ENCODE measurements at places on chromosomes 12 and 14.

DNA sequence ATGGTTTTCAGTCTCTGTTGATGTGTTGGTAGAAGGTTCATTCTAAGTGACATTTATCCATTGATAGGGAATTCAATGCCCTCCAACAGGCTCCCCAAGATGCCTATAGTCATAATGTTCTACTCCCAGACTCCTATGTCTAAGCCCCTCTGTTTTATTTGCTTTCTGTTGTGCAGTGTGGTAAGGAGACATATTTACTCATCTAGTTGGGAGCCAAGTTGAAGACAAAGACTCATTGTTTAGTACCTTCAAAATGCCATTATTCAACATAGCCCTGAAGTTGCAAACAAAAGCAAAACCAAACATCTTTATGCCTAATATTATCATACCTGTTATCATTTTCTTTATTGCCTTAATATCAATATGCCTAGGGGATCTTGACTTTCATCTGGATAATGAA, 302.1 kb downstream of the RMST start:
- DNase-seq = no peak

DNA sequence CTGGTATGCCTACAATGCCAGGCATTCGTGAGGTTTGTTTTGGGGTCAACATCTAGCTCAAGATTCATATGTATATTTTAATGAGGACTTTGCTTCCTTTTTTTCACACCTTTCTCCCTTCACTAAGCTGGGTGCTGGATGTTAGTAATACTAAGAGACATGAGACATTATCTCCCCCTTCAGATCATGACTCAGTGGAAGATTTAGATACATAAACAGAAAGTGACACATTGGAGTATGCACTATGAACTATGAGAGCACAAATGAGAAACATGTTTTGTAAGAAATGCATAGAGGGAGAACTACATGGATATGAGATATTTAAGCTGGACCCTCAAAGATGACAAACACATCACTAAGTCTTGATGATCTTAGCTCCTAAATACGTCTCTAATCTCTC, 286.3 kb downstream of the RPAP3 start:
- no peak for DNase-seq

GRCh38 chr12:104738331-104738730, 219.8 kb downstream of the SLC41A2 start:
- no peak for DNase-seq

- no peak for DNase-seq
Measured at GRCh38 chr12:45205165-45205825, 10.6 kb upstream of the ANO6 start.

- no peak for DNase-seq
Measured at GRCh38 chr12:45973526-45973925, 16.8 kb downstream of the SCAF11 start.

GRCh38 chr12:113788020-113788856, 177.9 kb downstream of the RBM19 start:
- DNase-seq = no peak

GRCh38 chr14:77485901-77486678, 12.5 kb downstream of the ISM2 start:
- DNase-seq = no peak

DNA sequence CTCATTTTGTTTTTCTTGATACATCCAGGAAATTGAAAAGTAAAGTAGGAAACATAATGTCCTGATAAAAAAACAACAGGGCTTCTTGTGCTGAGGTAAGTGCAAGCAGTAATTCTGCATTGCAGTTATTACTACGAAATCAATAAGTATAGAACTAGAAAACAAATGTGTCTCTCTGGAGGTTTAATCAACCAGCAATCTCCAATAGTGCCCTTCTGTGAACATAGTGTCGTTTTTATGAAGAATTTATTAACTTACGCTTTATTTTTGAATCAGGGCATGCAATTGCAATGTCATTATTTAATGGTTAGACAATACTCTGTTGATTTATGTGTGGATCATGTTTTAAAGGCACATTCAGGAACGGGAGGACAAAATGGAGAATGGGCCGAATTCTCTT, 494.1 kb upstream of the NOVA1 start:
- no peak for DNase-seq

GRCh38 chr12:54156578-54156977, 32.2 kb downstream of the SMUG1 start:
- DNase-seq = no peak

GRCh38 chr14:106174206-106174605, 647.8 kb downstream of the TMEM121 start:
- no peak for DNase-seq

DNA sequence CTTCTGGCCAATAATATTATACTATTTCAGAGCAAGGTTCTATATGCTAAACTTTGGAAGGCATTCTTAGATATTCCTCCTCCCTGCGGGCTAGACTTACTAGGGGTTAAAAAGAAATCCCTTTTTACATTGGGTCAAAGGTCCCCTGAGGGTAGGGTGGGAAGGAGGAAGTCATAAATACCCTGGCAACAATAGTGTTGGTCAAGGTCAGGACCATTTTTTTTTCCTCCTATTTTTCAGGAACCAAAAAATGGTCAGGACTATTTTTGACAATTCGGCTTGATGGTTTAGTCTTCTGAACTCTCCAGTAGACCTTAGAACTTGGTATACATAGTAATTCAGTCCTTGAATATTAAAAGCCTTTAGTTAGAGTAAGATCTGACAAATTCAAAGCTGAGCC, 4.5 kb upstream of the NANOG start:
- DNase-seq = no peak

DNA sequence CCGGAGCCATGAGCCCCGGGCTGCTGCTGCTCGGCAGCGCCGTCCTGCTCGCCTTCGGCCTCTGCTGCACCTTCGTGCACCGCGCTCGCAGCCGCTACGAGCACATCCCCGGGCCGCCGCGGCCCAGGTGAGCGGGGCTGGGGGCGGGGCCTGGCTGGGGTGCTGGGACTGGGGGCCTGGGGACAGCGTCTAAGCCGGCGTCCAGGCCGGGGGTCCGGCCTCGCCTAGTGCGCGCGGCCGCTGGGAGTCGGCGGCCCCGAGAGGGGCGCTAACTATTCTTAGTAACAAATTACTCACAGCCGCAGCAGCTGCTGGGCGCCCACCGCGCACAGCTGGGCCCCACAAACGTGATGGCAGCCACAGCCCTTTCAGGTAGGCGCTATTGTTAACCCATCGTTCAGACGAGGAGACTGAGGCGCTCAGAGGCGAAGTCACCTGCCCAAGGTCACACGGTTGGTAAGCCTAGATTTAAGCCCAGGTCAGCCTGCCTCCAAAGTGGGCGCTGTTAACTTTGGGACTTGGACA, 374 bp downstream of the CYP46A1 start:
- peak; percentile 18 for DNase-seq

DNA sequence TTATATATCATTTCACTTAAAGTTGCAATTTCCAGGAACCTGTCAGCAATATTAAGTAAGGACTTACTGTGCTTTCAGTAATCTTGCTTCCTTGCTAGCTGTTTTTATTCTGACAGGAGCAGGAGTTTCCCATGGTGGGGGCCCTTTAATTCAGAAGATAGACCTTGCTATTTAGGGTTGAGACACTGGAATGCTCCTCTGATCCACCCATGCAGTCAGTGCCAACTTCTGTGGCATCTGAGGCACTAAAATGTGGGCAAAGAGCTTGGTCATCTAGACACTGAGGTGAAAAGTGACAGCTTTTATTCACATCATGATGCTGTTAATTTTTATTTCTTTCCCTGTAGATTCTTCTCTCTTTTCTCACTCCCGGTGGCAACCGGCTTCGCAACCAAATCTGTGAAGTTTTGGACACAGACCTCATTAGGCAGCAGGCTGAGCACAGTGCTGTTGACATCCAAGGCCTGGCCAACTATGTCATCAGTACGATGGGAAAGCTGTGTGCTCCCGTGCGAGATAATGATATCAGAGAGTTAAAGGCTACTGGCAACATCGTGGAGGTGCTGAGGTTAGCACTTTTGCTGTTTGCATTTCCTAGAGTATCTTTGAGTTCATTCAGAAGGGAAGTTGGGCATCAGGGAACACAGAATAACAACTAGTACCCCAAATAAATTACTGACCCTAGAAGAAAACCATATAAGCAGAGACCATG, 18.8 kb downstream of the TCP11L2 start:
- no peak for DNase-seq

DNA sequence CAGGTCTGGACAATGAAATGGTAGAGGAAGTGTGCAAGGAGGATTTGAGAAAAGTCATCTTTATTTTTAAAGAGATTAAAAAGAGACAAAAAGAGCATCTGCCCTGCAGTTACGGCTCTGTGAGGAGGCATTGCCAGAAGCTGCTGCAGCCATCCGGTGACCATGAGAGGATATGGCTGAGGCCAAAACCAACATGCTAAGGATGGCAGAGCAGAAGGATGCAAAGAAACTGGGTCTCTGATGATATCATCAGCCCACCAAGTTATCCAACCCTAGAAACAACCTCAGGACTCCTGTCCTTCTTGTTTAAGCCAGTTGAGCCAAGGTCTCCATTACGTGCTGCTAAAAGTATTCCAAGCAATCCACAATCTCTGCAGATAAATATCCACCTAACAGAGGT, 48.0 kb upstream of the CCND2 start:
- DNase-seq = no peak

DNA sequence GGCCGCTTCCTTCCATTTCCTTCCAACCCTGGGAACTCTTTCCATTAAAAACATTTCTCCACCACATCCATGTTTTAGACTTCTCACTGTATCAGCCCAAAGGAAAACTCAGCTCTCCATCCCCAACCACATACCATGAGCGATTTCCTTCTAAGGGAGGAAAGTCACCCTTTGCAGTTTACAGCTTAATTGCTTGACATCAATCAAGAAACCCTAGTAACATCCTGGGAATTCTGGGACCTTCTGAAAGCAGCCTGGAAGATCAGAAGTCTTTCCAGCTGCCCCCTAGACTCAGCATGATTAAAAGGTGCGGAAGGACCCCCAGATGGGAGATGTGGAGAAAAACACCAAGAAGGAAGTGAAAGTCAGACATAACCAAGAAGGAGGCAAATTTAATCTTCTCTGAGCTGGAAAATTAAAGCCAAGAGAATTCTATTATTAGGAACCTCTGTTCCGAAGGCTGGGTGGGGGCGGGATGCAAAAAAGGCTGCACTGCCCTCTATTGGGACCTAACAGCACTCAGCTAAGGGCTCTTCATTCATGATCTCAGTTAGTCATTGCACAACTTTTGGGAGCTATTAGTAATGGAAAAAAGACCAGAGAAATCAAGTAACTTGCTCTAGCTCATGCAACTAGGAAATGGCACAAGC, 73.3 kb upstream of the PLXNC1 start:
- peak; percentile 26 for DNase-seq

DNA sequence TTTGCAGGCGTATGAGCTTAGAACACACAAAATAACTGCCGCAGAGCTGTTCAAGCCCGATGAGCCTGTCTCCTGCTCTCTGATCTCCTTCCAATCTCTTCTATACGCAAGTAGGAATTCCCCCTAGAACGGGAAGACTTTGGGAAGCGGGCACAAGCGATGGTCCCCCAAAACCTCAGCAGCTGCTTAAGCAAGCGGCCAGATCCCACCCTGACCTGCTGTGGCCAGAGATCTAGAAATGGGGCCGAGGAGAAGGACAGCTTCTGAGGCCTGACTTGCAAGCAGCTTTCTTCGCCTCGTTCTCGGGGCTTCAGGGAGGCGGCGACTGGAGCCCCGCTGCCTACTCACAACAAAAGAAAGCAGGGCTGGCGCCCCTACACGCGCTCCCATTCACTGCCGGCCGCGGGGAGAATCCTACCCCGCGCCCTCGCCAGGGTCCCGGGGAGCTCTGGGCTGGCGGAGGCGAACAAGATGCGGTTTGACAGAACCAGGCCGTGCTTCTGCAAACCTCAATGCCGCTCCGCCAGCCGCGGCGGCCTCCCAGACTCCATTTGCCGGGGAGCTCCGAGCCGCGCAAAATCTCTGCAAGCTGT, 922 bp downstream of the TBX5 start:
- DNase-seq = no peak

GRCh38 chr14:78836777-78837176, 666.6 kb downstream of the NRXN3 start:
- peak; percentile 93 for DNase-seq

GRCh38 chr12:92929983-92930382, 888 bp upstream of the EEA1 start:
- DNase-seq = no peak

- DNase-seq = no peak
Measured at GRCh38 chr12:57142727-57143126, 4.7 kb downstream of the LRP1-AS start.

DNA sequence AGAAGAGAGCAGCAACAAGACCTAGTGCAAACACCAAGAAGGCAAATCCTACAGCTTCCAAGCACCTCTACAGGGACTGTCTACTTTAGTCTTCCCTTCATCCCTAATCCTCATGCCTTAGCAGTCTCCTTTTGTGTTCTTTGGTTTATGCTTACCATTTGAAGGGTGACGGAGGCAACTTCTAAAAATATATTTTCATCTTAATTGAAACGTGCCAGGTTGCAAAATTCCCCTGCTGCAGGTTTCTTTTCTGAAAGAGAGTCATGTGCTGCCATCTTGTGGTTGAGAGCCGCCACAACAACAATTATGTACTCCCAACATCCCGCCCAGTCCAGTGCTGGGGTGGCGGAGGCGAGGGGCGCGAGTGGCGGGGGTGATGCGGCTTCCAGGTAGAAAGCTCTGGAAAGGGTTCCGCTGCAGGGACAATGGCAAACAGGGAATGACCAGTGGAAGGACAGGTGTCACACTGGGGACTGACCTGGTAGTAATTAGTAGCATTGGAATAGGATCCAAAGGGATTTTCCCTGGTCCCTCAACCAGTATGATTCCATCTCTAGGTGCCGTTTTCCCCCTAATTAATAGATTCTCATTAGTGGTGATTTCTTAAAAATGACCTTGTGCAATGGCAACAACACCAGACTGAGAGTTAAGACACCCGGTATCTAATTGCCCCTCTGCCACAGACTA, 80.3 kb upstream of the GNG2 start:
- peak; percentile 84 for DNase-seq

GRCh38 chr12:89523843-89524540, 604 bp downstream of the GALNT4 start:
- DNase-seq = no peak

DNA sequence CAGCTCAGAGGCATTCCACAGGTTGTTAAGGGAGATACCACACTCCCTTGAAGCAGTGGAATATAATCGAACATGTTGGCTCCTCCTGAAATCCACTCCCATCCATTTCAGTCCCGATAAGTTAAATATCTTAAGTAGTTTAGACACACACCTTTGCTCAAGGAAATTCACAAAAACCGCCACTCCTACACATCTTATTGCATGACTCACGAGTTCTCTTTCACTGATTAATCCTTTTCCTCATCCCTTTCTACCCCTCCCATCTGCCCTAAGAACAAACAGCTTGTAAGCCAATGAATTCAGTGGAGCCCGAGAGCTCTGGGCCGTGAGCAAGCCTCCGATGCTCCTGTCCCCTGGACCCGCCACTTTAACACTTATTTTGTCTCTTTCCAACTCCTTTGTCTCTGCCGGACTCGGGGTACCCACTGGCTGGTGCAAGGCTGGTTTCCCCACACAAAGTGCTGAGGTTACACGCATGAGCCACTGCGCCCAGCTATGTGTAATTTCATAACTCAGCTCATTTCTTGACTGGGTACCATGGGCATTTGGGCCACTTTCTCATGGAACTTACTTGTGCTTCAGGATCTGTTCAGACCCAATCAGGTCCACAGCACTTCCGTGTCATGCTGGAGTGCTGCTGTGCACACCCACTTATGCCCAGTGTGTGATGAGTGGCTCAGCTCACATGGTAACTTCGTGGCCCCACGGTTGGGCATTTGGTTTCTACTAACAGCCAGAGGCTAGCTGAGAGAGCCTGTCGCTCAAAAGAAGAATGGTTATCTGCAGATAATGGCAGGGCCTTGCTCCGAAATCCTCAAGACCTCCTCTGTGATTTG, 171.8 kb upstream of the ALG10B start:
- no peak for DNase-seq

GRCh38 chr12:44531320-44531971, 344.7 kb downstream of the NELL2 start:
- DNase-seq = no peak

- DNase-seq = no peak
Measured at GRCh38 chr14:51479584-51480325, 172.0 kb upstream of the FRMD6 start.

All from NCI-H1694 (cell line).